T47D (cell line): ENCODE measurements at places on chromosomes 4 and X.

- DNase-seq = no peak
Observed at GRCh38 chrX:133053861-133054598, 42.9 kb downstream of the USP26 start.

- no peak for DNase-seq
Observed at GRCh38 chr4:158079661-158080060, 93.2 kb downstream of the GASK1B start.

DNA sequence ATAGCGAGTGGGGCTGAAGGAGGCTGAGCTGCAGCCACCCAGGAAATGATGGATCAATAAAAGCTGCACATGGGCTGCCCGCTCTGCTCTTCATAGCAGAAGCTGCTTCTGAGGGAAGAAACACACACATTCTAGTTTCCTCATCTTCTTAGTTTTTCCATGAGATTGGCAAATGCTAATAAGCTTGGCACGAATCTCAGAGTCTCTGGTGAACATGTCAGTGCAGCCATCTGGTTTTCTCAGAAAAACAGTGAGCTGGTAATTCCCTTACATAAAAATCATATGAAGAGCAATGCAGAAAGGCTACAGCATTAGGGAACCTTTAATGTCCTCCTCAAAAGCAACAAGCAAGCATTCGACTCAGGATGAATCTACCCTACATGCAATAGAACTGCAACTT is 69.9 kb downstream of the GATB start:
- DNase-seq = no peak

GRCh38 chrX:150323020-150323419 is 40.1 kb upstream of the MAMLD1 start:
- no peak for DNase-seq
